Uterus (tissue), 4 donors: ENCODE measurements at places on chromosomes 7 and 10. TPM values are rescaled to one million over a fixed set of nuclear protein-coding genes. Genes with fewer than 3 reads are reported as not detected.

Gene LUC7L2
- total RNA-seq, result 142 TPM

Gene NKX1-2
- total RNA-seq, result not detected

Gene GSTK1
- total RNA-seq, result 58.2 TPM

DNA sequence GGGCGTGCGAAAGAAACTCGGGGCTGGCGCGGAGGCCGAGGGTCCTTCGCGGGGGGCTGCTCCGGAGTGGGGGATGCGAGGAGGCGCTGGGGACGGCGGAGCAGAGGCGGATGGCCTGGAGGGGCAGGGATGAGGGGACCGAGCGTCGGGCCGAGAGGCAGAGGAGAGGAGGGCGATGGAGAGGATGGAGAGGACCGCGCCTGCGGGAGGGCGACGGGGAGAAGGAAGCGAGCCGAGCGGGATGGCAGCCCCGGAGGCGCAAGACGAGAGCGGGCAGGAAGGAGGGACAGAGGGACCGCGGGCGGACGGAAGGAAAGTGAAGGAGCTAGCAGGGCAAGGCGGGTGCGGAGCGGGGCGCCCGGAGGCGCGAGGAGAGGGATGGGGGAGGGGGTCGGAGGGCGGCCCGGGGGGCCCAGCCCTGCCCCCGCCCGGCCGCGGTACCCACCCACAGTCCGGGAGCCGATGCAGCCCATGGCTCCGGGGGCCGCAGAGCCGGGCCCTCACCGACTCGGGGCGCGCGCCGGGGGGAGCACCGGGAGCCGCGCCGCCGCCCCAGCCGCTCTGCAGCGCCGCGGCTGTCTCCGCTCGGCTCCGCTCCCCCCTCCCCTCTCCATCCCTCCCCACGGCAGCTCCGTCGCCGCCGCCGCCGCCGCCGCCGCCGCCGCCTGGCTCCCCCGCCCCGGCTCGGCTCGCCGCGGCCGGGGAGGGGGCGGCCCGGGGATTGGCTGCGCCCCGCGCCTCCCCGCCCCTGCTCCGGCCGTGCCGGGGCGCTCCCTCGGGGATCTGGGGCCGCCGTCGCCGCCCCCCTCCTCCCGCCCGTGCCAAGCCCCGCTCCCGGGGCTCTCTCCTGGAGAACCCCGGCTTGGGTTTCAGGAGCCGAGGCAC is at the start of gene FAM131B:
TSS of gene FAM131B (minus strand) at position 583 of the 885 bp plus-strand sequence. CDS start at position 473, 110 bp downstream.
- DNase-seq, result no peak

GRCh38 chr10:84302223-84302622 is 26.2 kb upstream of the CCSER2 start:
- DNase-seq, result no peak

DNA sequence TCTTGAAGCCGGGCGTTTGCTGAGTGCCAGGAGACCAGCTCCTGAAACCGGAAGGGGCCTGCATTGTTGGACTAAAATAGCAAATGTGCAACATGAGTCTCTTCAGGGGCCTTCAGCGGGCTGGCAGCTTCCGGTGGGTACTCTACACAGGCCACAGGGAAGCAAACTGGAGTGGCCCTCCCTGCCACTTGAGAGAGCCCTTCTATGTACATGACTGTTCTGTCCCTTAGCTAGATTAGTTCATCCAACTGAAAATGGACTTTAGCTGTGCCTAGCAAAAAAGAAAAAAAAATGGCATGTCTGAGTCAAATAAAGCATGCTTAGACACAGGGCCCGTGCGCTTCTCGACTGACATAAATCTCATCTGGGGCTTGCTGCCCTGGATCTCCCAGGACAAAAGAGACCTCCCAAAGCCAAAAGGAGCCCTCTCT is 115.3 kb upstream of the TCF7L2 start:
- DNase-seq, result no peak

DNA sequence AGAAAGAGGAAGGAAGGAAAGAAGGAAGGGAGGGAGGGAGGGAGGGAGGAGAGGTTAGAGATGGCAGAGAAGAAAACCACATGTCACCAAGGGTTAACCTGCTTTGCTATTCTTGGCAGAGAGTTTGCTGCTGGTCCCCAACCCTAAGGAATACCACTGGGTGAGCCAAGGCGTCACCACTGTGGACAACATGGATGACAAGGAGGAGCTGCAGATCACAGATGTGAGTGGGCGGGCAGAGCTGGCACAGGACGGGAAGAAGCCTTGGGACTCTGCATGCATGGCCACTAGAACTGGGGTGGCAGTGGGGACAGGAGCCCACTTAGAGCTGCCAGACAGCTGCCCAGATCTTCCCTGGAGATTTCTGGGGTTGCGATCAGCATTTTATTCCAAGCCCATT is 17.2 kb upstream of the MYH16 start:
- DNase-seq, result no peak

GRCh38 chr10:95644901-95645300 is 11.6 kb downstream of the ALDH18A1 start:
- DNase-seq, result no peak

DNA sequence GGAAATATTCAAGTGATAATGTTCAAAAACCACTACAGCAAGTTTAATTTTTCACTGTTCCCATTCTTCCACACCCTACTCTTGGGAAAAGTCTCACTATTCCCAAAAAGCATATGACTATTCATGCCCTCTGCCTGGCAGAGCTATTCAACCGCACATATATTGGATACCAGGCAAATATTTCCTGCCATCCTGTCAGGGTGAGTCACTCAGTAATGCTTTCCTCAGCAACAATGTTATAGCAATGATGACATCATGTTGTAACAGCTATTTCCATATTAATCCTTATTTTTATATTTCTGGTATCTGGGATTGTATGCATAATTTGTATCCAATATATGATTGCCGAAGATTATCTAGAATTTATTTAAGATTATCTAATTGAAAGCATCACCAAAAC is 114.0 kb upstream of the PLXDC2 start:
- no peak for DNase-seq

- DNase-seq, result no peak
These were observed 15.3 kb upstream of the ADD3 start for GRCh38 chr10:109992485-109992884.

DNA sequence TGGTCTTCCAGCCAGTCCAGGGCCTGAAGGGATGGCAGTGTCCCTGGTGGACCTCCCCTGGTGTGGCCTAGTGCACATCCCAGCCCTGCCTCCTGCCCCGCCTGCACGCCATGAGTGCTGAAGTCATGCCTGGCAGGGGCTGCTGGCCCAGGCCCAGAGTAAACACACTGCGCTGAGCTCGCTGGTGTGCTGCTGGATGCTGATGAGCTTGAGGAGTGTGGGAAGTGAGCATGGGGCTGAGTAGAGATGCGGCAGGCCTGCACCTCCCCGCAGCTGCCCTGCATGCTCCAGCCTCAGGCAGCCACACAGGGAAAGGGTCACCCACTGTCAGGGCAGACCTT is 43.2 kb downstream of the HTRA1 start:
- peak; percentile 93 for DNase-seq

DNA sequence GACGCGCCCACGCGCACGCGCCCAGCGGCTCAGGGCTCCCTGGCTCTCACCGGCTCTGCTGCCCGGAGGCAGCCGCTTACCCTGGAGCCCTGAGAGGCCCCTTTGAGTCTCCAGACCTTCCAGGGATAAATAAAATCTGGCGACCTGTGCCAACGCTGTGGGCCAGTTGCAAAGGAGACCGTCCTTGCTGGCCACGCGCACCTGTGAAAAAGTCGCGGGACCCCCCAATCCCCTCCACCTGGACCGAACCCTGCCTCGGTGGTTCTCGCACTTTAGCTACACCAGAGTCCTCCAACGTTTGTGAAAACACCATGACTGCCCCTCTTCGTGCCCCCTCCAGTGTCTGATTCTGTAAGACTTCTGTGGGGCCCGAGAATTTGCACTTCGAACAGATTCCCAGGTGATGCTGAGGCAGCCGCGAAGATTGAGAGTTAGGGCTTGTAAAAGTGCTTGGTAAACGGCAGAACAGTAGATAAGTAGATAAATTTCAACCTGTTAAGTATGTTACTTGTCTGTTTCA is 102.4 kb upstream of the SVIL start:
- peak; percentile 68 for DNase-seq
